Stimulated activated CD8-positive, alpha-beta memory T cell treated with anti-CD3 and anti-CD28 coated beads, Interleukin-15, amount 100 ng/mL, for 4 hours (primary cell): ENCODE measurements at places on chromosomes 12 and 14.

DNA sequence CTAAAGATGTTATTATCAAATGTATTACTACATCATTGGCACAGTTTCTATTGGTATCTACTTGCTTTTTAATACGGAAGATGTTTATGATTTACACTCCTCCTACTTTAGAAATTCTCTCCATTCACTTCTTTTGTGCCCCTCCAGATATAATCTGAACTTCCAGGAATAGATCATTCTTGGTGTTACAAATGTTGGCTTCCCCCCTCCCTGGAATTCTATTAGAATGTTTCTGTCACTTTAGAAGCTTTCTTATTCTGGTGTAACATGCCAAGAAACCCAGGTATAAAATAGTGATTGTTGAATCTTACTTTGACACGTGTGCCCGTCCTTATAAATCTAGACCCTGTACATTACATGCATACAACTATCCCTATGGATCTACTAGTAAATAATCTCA, 1.2 kb upstream of the WDR20 start:
- DNase-seq = no peak

- no peak for DNase-seq
These were observed 10.8 kb upstream of the KRT8 start for GRCh38 chr12:52915637-52916036.

- no peak for DNase-seq
These were observed 1905.4 kb upstream of the FLRT2 start for GRCh38 chr14:83624541-83624940.

DNA sequence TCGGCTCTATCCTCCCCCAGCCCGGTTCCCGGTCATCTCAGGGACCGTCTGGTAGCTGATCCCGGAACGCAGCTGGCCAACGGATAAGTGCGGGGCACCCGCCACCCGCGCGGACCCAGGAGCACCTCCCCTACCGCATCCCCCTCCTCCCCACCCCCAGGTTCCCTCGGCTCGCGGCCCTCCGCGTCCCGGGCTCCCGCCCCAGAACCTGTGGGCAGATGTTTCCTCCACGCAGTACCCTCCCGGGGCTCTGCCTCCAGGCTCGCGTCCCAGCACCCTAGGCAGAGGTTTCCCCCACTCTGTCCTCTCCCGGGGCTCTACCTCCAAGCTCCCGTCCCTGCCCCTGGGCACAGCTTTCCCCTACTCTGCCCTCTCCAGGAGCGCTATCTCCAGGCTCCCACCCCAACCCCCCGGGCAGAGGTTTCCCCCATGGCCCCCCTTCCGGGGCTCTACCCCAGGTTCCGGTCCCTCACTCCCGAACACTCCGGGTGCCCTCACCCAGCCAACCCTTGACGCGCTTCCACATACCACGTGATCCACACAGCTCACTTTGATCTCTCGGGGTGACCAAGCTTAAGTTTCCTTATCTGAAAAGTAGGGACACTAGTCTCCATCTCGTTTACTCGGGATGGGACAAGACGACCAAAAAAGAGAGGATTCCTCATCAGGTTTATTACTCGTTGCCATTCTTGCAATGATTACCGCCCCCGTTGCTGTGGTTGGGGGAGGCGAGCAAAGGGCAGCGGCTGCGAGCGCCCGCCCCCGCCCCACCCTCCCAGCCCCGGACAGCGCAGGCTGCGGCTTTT, at the start of gene CCDC38:
Gene CCDC38 (minus strand): TSS at position 91 of the 806 bp plus-strand sequence. CDS start 6,105 bp downstream, outside the sequence.
- peak; percentile 69 for DNase-seq

- DNase-seq = no peak
These were observed 849 bp downstream of the KRT5 start for GRCh38 chr12:52519387-52519703.

DNA sequence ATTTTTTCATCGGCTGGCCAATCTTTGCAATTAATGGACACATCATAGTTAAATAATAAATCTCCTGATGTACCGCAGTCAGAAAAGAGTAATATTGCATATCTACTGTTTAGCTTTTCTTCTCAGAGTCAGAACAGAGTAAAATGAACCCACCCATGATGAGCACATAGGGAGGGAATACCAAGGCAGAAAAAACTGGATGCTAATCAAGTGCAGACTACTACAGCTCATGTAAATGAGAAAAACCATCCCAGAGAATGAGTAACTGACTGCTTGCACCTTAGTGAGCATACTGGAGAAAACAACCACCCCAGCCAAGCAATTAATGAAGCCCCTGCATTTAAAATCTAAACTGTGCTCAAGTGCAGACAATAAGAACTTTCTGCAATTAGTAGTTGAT, 483.7 kb downstream of the MDGA2 start:
- no peak for DNase-seq

- no peak for DNase-seq
These were observed 624.9 kb upstream of the TBX3 start for GRCh38 chr12:115308918-115309317.

DNA sequence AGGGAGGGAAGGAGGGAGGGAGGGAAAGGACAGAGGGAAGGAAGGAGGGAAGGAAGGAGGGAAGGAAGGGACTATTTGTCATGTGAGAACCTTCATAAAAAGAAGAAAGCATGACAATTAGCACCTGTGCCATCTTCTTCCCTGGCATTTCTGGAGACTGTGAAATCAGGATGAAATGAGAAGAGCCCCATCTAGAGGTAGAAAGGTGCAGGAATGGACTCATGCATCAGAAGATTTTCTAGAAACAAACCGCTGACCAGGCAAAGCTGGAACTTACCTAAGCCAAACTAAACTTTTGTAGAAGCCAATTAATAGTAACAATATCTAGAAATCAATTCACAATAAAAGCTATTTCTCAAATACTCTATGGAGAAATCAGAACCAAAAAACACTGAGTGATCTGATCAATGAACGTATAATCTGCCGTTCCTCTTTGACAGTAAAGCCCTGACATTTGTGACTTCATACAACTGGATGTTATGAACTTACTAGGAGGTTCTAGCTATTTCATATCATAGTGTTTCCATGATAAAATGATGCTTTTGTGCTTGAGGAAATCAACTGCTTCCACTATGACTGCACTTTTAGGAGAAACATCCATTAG, 24.4 kb upstream of the CRACR2A start:
- DNase-seq = no peak

DNA sequence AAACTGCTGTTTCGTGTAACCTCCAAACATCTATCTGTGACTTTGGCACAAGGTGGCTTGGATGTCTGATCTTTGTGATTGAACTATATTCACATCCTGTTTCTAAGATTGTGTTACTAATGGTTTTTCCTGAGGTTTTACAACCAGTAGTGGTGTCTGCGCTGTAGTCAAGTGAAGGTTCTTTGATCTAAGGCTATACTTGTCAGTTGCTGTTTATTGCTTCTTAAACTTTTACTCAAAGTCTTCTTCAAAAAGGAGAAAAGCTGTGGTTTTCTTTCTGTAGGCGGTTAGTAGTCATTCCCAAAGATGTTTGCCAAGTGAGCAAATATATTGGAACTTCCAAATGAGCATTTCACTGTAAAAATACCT, 12.3 kb upstream of the CALM1 start:
- DNase-seq = no peak

- DNase-seq = no peak
These were observed 260.8 kb upstream of the G2E3 start for GRCh38 chr14:30297876-30298795.

- no peak for DNase-seq
These were observed 7.4 kb upstream of the CYP46A1 start for GRCh38 chr14:99676657-99677056.

GRCh38 chr12:120905856-120906384, 1.8 kb upstream of the SPPL3 start:
- no peak for DNase-seq

DNA sequence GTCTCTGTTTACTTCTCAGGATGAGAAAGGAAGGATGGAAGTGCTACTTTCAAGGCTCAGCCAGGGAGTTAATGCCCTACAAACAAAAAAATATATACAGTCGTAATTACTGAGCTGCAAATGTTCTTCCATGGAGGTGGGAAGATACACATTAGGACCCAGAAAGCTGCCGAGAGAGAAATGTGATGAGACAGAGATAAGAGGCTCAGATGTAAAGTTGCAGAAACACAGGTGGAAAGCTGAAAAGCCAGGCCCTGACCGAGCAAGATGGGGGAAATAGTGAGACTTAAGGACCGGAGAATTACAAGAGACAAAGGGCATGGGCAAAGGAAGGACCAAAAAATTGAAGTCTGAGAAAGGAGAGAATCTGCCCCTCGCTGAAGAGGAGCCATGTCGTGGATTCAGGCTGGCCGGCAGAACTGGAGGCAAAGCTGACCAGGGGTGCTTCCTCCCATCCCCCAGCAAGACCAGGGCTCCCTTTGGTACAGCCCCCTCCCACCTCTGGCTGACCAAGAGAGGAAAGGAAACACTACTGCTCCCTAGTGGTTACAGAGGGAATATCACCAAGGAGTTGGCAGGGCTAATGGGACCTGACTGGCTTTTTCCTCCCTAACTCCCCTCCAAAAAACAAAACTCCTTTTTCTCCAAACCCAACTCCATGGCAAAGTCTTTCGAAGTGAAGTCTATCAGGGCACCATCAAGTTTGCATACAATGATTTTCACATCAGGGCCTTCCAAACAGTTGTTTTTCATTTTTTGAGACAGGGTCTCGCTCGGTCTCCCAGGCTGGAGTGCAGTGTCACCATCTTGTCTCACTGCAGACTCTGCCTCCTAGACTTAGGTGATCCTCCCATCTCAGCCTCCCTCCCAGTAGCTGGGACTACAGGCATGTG, 12.1 kb downstream of the ZFHX2 start:
- no peak for DNase-seq
